Retina (tissue), 1 donor: ENCODE measurements at places on chromosomes 5 and 9.

DNA sequence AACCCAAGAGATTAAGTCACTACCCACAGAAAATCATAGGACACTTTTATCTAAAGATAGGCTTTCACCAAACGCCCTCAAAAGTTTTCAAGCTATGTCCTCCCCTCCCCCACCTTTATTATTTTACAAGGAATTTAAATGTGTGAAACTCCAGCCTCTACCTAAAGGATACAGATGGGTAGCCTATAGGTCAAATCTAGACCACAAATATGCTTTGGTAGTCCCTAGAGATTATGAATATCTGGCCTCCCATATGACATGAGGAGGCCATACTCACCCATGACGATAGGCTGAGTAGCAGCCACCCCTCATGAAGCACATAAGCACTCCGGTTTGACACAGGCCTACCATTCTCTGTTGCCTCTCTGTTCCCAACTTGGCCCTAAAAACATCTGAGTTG, 11.9 kb downstream of the SIL1 start:
- DNase-seq, result no peak

DNA sequence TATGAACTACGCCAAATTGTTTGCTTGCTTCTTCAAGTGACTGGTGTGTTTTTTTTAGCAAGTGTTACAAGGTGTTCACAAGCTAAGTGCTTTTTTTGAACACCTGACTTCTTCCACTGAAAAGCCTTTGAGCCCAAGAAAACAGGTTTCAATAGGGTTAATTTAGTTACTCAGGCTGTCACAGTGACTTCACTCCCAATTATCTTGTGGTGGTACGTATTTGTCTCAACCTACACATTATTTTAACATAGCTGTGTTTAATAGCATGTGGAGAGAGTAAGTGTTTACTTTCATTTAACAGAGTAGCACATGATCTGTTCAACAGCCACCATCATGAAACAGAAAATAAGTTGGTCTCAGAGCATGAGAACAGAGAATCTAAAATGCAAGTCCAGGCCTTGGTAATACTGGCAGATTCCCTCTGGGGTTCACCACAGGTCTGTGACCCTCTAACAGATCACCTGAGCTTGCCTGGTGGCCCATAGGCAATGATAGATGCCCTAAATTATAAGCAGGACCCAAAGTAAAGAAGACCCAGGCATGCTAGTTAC, 267.7 kb upstream of the SMARCA2 start:
- DNase-seq, result no peak

- no peak for DNase-seq
These were observed 120.7 kb downstream of the PAPPA start for GRCh38 chr9:116274293-116274692.

GRCh38 chr9:137924761-137925369, 47.3 kb downstream of the CACNA1B start:
- DNase-seq, result no peak

- DNase-seq, result no peak
These were observed 332.4 kb upstream of the EFNA5 start for GRCh38 chr5:108003178-108003577.

DNA sequence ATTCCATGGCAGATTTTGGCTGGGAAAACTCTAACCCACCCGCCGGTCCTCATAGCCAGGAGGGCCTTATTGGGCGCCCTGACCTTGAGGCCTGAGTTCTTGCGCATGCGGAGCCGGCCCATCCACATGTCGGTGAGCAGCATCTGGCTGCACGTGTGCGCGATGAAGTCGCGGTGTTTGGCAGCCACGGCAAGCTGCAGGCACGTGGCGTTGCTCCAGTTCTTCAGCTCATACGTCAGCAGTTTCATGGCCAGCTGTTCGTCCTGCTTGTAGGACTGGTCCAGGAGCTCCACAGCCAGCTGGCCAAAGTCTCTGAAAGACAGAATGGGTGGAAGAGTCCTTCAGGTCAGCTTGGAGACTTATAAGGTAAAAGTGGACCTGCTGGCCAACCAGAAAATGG, 204.3 kb upstream of the KLF9 start:
- DNase-seq, result no peak

- no peak for DNase-seq
These were observed 9.8 kb downstream of the SMIM23 start for GRCh38 chr5:171795381-171795780.

GRCh38 chr5:6516823-6517222, 68.2 kb downstream of the UBE2QL1 start:
- DNase-seq, result no peak

GRCh38 chr5:82100303-82101077, 128.7 kb downstream of the ATG10 start:
- DNase-seq, result no peak

DNA sequence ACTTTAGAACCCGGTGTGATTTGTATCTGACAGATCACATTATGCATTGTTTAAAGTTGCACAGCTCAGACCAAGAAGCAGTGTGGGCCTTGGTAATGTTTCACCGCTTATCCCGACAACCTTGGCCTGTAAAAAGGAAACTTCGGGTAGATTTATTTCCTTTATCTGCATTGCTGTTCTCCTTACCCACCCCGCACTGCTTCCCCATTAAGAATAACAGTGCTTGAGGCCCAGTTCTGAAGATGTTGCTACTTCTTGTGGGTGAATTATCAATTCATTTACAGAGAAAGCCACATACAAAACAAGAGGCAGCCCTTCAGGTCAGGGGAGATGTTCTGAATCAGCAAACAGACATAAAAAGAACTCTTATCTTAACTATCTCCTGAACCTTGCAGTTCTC, 8.4 kb downstream of the SMARCA2 start:
- no peak for DNase-seq

- DNase-seq, result no peak
These were observed 567.2 kb downstream of the PTPRD start for GRCh38 chr9:10045598-10045997.

DNA sequence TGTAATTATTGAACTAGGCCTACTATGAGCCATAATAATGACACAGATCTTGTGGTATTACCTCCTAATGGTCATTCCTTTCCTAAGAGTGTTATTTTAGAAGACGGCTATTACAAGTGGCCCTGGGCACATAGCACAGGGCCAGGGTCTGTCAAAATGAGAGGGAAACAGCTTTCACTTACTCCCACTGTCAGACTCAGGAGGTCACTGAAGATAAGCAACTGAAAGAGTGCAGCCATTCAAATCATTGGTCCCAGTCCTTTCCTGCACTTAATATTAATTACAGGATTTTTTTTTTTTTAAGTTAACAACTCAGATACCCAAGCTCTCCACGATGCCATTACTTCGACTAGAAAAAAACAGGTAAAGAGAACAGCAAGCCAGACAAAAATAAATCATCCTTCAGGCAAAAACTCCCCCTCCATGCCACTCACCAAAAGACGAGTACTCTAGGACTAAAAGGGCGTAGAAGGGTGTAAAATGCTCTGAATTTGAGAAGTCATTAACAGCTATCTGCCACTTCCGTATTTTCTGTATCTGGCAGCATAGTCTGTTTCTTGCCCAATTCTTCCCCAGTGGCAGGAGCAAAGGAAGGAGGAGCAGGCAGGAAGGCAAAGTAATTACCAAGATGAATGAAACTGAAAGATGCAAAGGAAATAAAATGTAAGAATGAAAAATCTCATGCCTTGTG, 87.4 kb downstream of the ZNF608 start:
- DNase-seq, result no peak

DNA sequence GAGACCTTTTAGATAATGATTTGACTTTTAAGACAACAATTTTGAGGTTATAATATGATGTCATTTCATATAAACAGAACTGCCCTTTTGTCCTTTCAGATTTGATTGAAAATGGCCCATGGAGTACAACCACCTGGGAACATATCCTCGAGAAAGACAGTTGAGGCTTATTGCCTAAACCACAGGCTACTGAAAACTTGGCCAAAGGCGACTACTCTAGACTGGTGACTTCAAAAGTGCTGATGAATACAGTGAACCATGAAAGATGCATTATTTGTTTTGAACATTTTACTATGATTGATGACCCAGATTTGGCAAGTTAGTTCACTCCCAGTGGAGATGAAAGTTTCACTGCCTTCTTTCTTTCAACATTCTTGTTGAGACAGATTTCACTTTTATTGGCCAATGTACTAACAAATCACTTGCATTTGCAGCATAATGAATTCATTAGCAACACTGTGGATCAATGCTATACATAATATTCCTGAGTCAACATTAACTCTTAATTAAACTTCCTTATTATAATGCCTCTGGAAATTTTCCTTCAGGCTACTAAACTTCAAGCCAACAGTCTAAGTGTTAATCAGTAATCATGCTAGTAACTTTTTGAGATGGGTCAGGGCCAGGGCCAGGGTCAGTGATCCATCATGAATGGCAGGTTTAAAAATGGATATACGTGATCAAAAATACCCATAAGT, 480.3 kb downstream of the RAB3C start:
- DNase-seq, result no peak

DNA sequence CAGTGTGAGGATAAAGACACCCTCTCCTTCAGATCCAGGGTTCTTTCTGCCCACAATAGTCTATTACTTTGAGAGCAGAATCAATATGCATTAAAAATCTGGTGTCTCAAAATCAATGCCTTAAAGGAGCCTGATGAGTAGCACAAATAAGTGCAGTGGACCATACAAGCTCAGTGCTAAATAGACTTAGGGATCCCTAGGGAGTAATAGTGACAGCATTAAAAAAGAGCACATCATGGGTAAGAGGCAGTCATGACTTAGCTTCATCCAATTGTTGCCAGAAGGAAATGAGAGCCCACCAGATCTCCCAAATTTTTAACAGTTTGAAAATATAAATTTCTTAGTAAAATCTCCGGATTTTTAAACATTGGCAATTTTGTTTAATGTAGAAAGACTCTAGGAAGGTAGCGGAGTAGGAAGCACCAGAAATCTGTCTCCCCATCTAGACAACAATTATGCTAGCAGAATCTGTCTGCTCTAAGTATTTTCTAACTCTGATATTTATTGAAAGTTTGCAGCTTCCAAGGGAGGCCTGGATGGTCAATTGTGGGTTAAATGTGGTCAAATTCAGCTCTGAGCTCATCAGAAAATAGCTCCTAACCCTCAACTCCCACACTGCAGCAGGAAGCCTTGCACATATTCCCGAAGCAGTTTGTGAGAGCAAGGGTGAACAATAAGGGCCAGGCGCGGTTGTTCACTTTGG, 443.9 kb downstream of the TLE1 start:
- peak; percentile 49 for DNase-seq

DNA sequence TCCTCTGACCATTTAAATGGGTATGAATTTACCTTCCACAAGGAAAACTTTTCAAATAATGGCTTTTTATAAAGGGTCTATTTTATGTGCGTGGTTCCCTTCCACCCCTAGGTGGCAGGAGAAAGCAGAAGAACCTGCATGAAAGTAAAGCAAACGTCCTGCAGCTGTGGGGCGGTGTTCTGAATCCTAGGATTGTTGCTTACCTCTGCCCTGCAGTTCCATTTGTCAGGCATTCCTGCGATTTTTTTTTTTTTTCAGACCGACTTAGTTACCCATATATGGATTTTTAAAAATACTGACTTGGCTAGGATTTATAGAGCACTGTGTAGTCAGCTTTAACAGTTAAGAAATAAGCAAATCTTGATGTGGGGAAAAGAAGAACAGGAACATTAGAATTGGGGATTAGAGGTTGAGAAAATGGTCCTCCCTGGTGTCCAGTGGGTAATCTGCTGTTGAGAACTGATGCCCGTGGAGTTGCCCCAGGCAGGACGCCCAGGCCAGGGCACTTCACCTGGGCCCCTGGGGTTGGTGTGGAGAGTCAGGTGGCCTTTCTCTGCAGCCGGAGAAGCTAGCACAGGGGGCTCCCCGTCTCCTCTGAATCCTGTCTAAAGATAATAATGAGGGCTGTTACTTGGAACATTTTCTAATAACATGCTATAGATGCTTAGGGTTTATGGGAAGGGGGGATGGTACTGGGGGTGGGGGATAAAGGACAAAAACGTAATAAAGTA, 30.4 kb upstream of the LTC4S start:
- peak; percentile 49 for DNase-seq

- no peak for DNase-seq
These were observed 39.3 kb upstream of the SEMA4D start for GRCh38 chr9:89537166-89537565.

DNA sequence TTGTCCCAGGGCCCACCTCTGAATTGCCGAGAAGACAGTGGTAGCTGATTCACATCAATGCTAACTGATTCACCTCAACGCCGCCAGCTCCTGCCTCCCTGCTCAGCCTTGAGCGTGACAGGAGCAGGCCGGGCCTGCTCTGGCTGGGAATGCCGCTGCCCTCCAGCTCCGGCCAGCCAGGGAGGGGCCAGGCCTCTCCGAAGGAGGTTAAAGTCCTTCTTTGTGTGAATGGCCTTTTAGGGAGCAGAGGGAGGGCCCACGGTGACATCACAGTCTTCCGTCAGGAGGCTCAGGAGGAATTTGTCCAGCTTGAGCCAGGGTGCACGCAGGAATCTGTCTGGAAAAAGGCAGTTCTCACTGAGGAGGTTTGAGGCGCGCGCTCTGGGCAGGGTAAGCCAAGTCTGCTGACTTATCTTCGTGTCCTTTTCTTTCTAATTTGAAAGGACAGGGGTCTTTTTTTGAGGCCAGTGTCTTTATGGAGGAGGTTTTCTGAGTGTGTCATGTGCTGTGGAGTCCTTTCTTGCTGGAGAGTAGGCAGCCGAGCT, 82.7 kb downstream of the C9orf152 start:
- DNase-seq, result peak; percentile 83

GRCh38 chr9:136409557-136410455, 608 bp downstream of the ENTR1 start:
- DNase-seq, result peak; percentile 59

DNA sequence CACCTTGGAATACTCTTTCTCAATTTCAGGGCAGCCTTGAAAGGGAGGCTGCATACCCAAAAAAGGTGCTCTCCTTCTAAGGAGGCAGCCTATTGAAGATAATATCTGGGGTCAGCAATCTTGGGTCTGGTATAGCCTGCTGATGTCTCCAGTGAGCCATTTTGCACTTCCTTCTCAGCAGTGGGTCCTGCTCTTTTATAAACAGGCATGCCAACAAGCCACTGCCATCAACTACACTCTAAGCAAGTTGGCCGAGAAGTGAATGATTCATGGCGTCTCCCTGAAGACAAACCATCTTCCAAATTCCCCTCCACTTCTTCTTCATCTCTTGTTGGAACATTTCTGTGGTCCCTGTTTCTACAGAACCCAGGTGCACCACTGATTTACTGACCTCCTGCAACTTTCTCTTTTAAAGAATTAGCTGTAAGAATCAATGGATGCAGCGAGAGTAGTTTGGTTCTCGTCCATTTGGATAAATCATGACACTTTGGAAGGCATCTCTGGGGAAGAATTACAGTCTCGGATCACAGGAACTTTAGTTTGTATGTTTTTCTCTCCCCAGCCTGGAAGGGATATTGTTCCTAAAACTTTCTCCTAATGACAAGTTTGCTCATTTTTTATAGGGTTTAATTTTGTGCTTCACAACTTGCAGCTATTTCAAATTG, 108.3 kb downstream of the INSYN2B start:
- no peak for DNase-seq

GRCh38 chr5:141488591-141489561, at the start of gene PCDHGC5:
Gene PCDHGC5, plus strand, starts transcription at chr5:141489081. Its CDS starts 160 bp downstream, at chr5:141489241.
- no peak for DNase-seq

DNA sequence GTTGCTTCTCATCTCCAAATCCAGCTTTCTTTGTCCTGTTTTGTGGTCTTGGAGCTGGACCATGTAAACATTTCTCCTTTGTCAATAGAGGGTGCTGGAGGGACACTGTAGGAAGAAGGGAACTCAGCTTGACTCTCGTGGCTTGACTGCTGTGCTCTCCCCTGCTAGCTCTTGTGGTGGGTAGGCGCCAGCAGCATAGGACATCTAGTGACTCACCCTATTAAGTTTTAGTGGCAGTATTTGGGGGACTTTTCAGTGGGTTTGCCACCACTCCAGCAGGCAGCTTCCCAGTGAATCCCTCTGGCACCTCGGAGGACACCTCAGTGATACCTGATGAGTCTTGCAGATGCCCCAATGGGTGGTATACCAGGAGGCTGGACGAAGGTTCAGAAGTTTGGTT, 97.8 kb downstream of the TSSK1B start:
- no peak for DNase-seq
